Motor neuron (in vitro differentiated cells): ENCODE measurements at places on chromosomes 12 and 14.

GRCh38 chr14:98290596-98290995 is 981.4 kb downstream of the BCL11B start:
- no peak for ATAC-seq

- ATAC-seq: peak; percentile 80
These were observed 39.2 kb downstream of the BCAT1 start for GRCh38 chr12:24909667-24910066.

- no peak for ATAC-seq
These were observed 1.9 kb upstream of the CLEC2D start for GRCh38 chr12:9667403-9668160.

DNA sequence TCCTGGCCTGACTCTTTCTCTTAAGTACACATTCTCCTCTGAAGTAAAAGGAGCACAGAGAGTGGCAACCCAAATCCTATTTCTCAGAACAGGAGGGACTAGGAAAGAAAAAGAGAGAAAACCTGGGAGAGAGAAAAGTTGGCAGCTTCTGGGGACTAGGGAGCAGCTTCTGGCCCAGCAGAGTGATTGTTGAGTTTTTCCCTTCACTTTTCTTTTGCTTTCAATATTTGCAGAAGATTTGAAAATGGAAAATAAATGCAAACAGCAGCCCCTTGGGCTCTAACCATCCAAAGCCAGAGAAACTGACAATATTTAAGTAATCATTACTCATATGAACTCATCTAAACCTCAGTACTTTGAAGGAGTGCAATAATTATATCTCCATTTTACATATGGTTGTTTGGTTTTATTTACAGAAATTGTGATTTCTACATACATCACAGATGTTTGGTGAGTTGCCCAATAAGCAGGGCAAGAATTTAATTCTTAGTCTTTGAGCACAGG is 28.8 kb upstream of the IGF1 start:
- no peak for ATAC-seq

- no peak for ATAC-seq
These were observed 18.8 kb upstream of the NTS start for GRCh38 chr12:85855305-85855704.

DNA sequence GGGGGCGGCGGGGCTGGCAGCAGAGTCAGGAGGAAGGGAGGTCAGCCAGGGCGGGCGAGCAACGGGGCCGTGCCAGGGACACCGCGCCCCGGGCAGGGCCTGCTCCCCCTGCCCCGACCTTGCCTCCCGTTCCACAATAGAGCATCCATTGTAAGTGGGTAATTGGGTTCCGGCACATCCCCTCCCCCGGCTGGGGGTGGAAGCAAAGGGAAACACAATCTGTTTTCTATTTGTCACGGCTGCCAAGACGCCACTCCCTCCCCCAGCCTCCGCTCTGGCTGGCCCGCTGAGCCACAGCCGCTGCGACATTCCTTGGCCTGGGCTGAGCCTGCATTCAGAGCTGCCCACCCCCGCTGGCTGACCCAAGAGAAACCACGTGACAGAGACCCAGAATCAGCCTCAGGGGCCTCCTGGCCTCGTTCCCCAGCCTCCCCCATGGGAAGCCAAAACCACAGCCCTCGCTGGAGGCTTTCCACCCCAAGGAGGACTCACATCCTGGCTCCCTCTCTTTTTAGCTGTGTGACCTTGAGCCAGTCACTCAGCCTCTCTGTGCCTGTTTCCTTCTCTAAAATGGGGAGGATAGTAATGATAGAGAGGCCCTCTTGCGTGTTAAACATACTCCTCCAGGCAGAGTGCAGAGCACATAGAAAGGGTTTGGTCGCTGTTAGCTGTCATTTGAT is 117.6 kb downstream of the SCARB1 start:
- peak; percentile 90 for ATAC-seq

GRCh38 chr14:43031598-43031997 is 1424.9 kb downstream of the LRFN5 start:
- ATAC-seq: no peak

- peak; percentile 11 for ATAC-seq
These were observed 47.0 kb downstream of the ITPK1 start for GRCh38 chr14:93068711-93069110.

- peak; percentile 31 for ATAC-seq
These were observed 403 bp upstream of the PNP start for GRCh38 chr14:20468764-20469241.

DNA sequence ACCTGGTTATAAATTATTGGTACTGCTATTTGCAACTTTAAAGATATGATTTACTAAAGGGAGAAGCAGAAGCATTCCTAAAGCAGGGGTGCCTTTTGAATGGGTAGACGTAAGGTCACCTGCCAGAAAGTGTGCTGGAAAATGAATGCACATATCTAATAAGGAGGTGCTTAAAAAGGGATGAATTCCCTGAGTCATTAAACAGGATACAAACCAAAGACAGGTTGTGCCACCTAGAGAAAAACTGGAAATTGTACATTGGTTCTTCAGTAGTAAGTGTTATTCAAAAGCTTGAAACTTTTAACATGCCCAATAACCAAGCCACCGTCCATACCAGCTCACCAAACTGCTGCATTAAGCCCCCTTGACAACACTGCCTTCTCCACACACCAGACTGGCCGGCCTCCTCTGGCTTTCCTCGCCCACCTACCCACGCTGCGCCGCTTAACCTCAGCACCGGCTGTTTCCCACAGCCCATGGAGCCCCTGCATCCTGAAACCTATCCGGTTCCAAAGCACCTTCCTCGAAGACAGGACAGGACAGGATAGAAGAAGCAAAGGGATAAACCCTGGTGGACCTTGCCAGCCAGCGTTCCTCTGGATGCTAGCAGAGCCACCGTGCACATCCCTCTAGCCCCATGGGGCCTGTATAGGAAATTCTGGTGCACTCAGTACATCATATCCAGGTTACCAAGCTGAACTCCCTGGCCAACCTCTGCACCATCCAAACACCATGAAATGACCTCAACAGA is 201.5 kb upstream of the CAND1 start:
- no peak for ATAC-seq

DNA sequence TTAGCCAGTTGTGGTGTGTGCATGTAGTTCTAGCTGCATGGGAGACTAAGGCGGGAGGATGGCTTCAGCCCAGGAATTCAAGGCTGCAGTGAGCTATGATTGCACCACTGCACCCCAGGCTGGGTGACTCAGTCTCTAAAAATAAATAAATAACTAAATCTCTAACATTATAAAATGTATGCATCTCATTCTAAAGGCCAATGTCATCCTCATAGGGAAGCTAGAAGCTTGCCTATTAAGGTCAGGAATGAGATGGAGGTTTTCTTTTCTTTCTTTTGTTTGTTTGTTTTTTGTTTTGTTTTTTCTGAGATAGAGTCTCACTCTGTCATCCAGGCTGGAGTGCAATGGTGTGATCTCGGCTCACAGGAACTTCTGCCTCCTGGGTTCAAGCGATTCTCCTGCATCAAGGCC is 48.8 kb upstream of the PAPLN start:
- no peak for ATAC-seq

DNA sequence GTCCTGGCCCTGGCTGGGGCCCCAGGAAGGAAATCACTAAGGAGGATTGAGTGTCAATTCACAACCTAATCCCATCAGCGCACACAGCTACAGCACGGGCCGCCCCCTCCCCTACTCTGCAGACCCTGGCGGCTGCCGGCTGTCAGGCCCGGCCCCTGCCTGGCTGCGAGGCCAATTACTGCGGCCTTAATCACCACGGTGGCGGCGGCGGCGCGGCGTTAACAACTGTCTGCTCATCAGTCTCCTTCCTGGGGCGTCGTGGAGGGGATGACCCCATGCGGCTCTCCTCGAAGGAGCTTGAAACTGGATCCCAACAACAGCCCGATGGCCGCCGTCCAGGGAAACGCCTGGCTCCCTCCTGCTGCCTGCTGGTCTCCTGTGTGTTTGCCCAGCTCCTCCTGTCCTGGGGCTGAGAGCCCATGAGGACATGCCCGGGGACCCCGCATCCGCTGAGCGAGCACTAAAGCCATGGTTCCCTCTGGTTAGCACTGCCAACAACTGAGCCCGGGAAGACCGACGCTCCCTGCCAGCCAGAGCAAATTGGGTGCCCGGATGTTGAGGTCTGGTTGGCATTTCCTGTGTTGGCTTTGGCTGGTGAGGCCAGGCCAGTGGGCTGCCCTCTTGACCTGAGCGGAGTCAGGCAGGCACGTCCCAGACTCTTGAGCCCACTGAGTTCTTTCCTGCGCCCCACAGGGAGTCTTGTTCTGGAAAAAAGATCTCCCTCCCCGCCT is 21.8 kb upstream of the EIF2B2 start:
- ATAC-seq: peak; percentile 86

DNA sequence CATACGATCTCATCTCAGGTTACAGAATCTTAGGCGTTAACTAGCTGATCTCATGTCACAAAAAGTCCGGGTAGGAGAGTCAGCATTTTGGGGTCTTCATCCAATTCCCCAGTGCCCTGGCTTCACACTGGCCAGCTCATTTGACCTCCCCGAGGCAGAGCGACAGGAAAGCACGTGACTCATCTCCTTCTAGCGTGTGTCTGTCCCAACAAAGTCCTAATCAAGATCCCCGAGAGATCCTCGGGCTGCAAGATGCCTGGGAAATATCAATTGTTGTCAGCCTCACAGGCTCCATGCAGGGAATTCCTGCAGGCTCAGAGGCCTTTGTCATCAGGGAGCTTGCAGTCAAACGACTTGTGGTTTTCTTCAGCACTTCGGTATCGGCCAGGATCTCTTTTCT is 57.5 kb downstream of the ZNF664 start:
- peak; percentile 18 for ATAC-seq

DNA sequence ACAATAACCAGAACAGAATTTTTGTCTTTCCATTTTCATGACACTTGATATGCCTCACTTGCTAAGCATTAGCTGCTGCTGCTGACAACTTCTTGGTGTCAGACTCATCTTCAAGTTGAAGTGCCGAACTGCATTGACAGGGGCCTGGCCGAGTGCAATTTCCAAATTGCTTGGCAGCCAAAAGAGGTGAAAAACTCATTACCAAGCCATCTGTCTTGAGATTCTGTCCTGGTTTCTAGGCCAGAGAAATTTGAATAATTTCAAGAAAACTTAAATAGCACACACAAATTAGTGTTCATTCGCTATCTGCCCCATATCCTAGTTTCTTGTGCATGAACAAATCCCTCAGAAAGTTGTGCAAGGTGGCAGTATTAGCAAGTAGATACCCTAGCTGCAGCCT is 165.3 kb upstream of the RASSF8 start:
- no peak for ATAC-seq

DNA sequence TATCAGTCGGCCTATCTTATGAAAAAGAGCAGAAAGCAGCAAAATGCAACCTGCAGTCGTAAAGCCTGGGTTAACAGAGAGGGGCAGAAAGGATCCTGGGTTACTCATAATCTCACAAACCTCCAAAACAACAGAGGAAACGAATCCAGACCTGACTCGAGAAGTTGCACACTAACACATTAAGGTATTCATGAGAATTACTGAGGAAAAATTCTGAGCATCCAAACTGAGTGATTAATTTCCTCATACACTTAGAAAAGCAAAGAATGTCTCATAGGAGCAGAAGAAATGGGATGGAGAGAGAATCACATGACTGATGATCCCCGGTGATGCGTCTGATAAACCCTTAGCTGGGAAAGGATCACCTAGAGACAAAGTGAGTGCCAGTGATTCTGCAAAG is 272.5 kb downstream of the TMEM132D start:
- no peak for ATAC-seq

DNA sequence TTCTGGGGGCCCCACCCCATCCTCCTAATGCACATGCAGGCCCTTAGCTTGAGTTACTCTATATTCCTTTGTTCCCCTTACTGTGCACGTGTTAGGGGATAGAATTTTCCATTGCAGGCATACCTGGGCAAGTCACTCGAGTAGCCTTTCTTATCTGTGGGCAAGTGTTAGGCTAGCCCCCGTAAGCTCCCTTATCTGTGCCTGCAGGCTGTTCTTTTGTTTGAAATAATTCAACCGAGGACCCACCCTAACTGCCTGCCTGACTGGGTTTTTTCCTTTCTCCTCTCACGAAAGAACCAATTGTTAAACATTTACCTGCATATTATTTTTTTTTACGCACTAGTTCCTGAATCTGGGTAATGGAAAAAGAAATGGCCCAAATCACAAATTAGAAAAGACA is 21.3 kb upstream of the BCAT1 start:
- ATAC-seq: no peak

- ATAC-seq: no peak
These were observed 157.4 kb downstream of the PTCSC3 start for GRCh38 chr14:36019126-36019525.

DNA sequence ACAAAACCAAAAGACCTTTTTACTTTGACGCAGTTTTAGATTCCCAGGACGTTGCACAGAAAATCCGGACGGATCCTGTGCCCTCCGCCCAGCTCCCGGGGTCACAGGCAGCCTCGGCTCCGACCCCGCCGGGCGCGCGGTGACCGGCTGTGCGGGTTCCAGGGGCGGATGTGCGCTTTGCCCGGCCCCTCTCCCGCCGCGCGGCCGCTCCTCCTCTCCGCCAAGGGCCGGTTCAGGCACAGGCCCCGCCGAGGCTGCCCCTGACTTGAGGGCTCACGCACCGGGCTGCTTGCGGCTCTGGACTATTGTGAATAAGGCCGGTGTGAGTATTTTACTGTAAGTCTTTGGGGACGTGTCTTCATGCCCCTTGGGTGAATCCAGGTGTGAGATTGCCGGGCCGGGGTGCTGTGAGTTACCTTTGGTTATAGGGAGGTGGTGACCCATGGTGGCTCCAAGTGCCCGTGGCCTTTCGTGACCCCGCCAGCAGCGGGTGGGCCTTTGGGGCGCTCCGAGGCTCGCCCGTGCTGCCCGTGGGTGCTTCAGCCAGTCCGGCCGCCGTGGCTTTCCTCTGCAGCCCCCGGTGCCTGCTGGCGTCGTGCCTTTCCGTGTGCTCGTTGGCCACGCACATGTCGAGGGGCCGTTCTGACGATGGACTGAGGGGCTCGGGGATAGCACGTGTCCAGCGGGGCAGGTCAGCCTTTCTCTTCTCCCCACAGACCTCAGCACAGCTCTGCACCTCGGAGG is 45.9 kb downstream of the NOC4L start:
- ATAC-seq: peak; percentile 23

DNA sequence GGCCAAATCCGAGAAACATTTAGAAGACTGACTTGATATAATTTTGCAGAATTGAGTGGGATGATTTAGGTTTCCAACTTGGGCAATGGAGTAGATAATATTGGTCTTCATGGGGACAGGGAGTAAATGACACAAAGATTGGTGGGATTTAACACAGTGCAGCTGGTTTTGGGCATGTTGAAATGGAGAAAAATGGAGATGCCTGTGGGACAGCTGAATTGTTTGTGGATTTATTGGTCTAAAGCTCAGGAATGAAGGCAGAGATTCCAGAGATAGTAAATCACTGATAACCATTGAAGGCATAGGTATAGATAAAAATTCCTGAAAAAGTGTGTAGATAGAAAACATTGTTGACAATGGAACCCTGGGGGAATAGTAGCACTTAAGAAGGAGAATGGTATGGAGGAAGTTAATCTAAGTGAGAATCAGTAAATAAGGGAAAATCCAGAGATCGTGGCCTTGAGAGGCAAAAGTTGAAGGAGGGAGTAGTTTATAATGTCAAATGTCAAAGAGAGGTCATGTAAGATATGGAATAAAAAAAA is 120.9 kb upstream of the ATP2B1 start:
- no peak for ATAC-seq

- ATAC-seq: no peak
These were observed 6.5 kb downstream of the KRT85 start for GRCh38 chr12:52360663-52361271.
